Aorta (tissue), 5 donors: ENCODE measurements at places on chromosomes 12 and 14. TPM values are rescaled to one million over a fixed set of nuclear protein-coding genes. Genes with fewer than 3 reads are reported as not detected.

DNA sequence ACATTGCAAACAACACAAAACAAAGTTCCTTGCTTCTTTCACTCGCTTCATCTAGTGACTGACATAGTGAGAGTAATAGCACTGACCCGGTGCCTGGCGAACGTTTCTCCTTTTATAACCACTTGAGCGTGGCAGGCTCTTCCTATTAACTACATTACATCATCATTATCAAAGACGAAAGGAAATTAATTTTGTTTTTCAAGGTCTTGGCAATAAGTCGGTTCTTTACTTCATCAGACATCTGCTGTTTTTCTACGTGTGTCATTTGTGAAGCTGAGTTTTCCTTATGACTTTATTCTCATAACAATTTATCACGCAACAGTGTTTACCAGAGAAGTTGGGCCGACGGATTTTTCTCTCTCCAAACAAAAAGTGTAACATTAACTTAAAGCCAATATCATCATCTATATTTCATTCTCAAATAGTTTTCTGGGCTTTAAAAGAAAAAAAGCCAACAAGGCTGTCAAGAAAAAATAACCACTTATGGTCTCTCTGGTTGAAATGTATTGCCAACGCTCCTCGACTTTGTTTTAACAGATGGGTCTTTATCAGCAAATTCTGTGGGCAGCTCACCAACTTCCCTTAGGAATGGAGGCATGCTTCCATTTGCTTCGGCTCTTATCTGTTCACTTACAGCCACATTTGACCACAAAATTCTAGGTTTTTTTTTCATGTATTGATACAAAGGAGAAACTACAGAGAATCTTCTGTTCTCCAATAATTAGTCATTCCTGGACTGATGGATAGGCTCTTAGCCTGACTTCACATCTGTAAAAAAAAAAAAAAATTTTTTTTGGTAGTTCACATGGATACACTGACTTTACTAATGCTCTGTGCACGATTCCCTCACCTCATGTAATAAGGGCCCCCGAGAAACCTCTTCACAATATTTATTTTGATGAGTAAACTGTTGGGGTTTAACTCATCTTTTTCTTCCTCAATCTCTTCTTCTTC, 97.1 kb upstream of the CDKN3 start:
- no peak for DNase-seq

GRCh38 chr14:24310265-24310645, 315 bp downstream of the LTB4R2 start:
- DNase-seq = no peak

DNA sequence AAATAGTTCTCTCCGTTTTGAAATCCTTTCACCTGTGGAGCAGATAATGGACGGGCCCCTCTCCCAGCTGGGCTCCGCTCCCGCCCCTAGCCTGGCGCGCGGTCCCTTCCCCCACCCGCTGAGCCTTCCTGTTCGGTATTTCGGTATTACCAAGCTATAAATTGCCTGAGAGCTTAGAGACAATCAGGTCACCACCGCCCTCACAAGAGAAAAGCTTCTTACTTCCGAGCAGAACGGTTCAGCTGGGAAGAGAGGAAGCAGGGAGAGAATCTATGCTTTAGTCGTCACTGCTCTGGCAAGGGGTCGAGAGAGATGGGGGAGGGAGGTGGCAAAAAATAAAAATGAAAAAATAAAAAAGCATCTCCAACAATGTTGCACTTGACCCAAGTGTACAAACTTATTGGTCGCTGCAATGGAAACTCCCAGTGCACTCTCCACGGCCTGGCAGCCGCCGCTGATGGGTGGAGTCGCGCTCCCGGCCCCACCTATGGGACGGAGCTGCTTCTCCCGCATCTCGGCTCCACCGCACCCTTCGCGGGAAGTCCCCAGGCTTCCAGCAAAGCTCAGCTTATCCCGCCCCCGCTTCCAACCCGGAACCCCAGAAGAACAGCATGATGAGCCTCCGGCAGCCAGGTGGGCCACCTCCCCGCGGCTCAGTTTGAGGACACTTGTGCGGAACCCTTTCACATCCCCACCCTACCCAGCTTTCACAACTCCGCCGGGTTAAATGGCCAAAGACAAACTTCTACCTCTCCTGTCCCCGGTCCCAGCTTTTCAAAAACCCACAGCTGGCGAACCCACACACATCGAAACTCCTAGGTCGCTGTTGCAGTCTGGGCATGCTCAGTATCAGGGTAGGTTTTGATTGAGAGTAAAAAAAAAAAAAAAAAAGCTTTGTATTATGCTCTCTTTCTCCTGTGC, 832 bp upstream of the SYT1 start:
- peak; percentile 77 for DNase-seq

Gene TSPAN19
- total RNA-seq = not detected
